ENCODE measurements at places on chromosomes 13 and 19. TPM values are rescaled to one million over a fixed set of nuclear protein-coding genes. Genes with fewer than 3 reads are reported as not detected.

Gene FAM83E
- 0.36 TPM for total RNA-seq

Gene POU4F1
- 0.72 TPM for total RNA-seq

Gene KIR3DL1
- total RNA-seq: not detected

Gene PLEKHJ1
- 30.0 TPM for total RNA-seq

Gene ATP4A
- not detected for total RNA-seq

Gene BRSK1
- 3.5 TPM for total RNA-seq

All from A549 treated with ZK216348 at 1 μM for 4 hours (cell line).